Upper lobe of right lung (tissue), 1 donor: ENCODE measurements at places on chromosomes 11 and 22. TPM values are rescaled to one million over a fixed set of nuclear protein-coding genes. Genes with fewer than 3 reads are reported as not detected.
A peak's percentile ranks its signal among the peaks of the same experiment; 100 is the strongest.

DNA sequence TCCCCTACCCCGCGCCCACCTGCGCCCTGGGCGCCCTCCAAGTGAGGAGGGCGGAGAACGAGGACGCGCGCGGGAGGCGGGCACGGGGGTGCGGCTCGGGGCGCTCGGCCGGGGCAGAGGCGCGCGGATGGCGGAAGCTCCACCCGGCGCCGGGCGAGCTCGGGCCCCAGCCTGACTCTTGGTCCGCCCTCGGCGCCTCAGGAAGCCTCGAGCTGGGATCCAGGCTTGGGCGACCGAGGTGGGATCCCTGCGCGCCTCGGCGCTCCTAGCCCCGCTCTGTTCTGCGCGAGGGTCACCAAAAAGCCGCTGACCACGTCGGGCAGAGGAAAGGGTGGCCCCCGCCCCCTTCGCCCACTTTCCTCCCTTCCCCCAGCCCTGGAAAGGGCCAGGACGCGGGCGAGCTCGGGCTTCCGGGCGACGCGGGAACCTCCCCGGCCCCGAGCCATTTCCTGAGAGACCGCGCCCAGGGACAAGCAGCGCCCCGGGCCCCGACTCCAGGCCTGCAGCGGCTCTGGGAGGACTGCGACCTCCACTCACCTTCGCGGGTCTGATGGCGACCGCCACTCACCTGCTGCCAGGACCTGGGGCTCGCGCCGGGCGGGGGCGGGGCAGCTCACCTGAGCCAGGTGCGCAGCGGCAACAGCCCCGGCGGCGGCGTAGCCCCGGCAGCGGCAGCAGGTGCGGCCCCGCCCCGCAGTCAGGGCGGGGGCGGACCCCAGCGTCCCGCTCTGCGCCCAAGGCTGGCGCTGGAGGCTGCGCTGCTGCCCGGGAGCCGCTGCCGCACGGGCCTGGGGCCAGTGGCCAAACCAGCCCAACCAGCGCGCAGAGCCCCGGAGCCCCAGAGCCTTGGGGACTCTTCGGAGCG, 2.2 kb upstream of the SIGIRR start:
- no peaks in the 10 kb centered on the region for H3K36me3 ChIP-seq
- H3K27me3 ChIP-seq = no peaks in the 10 kb centered on the region
- peak overlapping the region; percentile 92 for H3K27ac ChIP-seq
- peaks cover 22% of the 10 kb centered on the region for H3K4me1 ChIP-seq

DNA sequence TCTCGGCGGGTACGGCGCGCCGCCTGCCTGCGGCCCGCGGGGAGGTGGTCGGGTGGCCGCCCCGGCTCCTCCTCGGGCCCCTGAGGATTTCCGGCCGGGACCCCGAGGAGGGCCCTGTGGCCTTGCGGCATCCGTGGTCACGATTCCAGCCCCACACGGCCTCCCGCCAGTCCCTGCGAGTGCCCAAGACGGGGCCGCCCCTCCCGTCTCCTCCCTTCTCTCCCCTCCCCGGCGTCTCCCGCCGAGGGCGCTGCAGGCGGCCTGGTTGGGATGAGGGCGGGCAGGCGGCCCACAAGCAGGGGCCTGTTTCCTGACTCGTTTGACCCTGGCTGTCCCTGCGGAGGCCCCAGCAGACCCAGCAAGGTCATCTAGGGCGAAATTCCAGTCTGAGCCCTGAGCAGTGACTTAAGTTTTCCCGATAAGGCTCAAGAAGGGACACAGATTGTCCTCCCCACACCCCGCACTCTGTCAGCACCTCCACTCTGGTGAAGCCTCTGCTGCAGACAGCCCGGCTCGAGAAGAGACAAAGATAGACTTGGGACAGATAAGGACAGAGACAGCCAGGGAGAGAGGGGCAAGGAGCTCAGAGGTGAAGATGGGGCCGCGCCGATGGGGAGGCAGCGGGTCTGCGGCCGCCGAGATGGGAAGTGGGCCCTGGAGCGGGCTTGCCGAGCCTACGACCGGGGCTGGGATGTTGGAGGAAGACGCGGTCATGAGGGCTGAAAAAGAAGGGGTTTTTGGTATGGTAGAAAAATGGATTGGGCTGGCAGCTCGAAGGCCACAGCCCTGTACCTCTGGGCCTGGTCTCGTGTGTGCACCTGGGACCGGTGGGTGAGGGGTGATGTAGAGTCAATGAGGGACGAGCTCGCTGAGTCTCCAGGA, 95.0 kb downstream of the SWAP70 start:
- DNase-seq = peak; percentile 87
- H3K27ac ChIP-seq = peak overlapping the region; percentile 87
- H3K4me1 ChIP-seq = peaks cover 33% of the 10 kb centered on the region
- no peaks in the 10 kb centered on the region for H3K36me3 ChIP-seq
- H3K27me3 ChIP-seq = no peaks in the 10 kb centered on the region

DNA sequence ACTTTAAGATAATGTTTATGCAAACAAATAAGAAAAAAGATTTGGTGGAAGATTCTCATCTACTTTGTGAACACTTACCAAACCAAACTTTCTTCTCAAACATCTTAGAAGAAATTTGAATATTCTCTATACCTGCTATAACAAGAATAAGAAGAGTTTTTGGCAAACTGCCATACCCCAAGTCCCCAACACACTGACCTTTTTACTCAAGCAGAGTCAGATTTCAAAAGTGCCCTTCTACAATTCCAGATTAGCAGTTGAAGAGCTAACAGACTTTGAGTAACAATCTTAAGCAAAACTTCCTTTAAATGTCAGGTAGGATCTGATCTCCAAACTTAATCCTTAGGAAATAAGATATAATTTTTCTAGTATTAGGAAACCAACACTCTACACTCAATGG, 33.9 kb downstream of the TSG101 start:
- H3K27ac ChIP-seq = no peak overlapping the region
- H3K4me3 ChIP-seq = no peak overlapping the region
- H3K4me1 ChIP-seq = peaks cover 9% of the 10 kb centered on the region
- no peak for DNase-seq

- H3K27me3 ChIP-seq = no peaks in the 10 kb centered on the region
- no peak overlapping the region for H3K27ac ChIP-seq
- DNase-seq = no peak
- no peak overlapping the region for H3K4me3 ChIP-seq
- H3K36me3 ChIP-seq = no peaks in the 10 kb centered on the region
- peaks cover 36% of the 10 kb centered on the region for H3K4me1 ChIP-seq
Measured at GRCh38 chr11:1847926-1848639, 4.8 kb upstream of the LSP1 start.

DNA sequence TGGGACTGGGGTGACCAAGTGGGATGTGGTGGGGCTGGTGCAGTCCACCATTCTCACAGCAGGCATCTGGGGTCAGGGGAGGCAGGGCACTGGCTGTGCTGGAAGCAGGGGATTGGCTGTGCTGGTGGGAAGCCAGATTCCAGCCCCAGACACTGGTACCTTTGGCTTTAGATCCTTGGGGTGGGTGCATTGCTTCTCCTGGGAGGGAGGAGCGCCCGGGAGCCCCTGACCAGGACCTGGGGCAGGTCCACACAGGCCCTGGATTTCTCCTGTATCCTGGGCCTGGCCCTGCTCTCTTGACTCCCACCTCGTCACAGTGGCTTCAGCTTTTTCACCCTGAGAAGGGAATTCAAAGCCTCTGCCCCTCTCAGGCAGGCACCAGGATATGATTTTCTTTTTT, 38.5 kb downstream of the ST3GAL4 start:
- DNase-seq = peak; percentile 37
- H3K27me3 ChIP-seq = no peaks in the 10 kb centered on the region
- H3K36me3 ChIP-seq = no peaks in the 10 kb centered on the region
- H3K4me3 ChIP-seq = no peak overlapping the region
- H3K27ac ChIP-seq = no peak overlapping the region

DNA sequence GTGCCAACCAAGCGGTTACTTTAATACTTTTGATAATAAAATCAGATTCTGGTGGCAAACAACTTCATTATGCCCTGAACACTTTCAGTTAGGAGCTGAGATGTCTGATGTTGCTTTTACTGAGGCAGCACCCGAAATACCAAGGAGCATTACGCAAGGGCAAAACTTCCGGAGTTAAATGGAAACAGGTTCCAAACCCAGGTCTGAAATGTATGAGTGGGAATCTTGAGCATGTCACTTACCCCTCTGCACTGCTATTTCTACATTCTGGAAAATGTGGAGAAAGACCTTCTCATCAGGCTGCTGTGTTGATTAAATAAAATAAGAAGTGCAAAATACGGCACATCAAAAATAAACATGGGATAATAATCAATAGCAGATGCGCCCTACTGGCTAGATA, 315.1 kb downstream of the LARGE1 start:
- no peaks in the 10 kb centered on the region for H3K4me1 ChIP-seq
- H3K36me3 ChIP-seq = no peaks in the 10 kb centered on the region
- no peaks in the 10 kb centered on the region for H3K27me3 ChIP-seq

GRCh38 chr11:106061249-106061784, 15.8 kb downstream of the KBTBD3 start:
- H3K4me1 ChIP-seq = no peaks in the 10 kb centered on the region
- no peaks in the 10 kb centered on the region for H3K36me3 ChIP-seq
- no peak for DNase-seq
- H3K4me3 ChIP-seq = no peak overlapping the region
- H3K27me3 ChIP-seq = no peaks in the 10 kb centered on the region

DNA sequence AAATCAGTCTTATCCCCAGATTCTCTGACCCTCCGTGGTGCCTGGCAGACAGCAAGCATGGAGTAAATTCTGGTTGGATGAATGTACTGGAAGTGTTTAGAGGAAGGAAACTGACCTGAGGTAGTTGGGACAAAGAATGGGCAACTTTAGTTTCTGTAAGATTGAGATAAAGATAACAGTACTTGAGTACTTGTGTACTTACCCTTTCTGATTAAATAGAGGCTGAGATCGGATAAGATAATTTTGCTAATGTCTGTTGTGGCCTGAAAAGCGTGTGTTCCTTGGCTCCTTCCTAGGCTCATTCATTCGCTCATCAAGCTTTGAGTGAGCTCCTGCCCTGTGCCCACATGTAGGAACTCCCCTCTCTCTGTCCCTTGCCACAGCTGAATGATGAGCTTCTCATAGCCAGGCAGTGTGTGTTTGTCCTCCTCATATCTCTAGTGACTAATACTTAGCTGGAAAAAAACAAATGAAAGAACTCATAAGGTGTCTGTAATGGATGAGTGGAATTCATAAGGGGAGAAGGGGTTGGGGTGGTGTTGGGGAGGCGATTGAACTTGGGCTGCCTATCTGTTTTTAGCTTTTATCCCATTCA, 118.1 kb downstream of the DBX1 start:
- no peak for DNase-seq
- no peak overlapping the region for H3K4me3 ChIP-seq
- H3K27me3 ChIP-seq = no peaks in the 10 kb centered on the region
- no peaks in the 10 kb centered on the region for H3K36me3 ChIP-seq
- no peak overlapping the region for H3K27ac ChIP-seq

GRCh38 chr11:62652161-62653006, 718 bp downstream of the INTS5 start:
- H3K27me3 ChIP-seq = no peaks in the 10 kb centered on the region
- no peak for DNase-seq
- peaks cover 11% of the 10 kb centered on the region for H3K4me1 ChIP-seq
- peaks cover 18% of the 10 kb centered on the region for H3K36me3 ChIP-seq

The OSBP gene
- 39.9 TPM for total RNA-seq

The JHY gene
- total RNA-seq = 8.9 TPM

The DAGLA gene
- 6.0 TPM for total RNA-seq

The SNX32 gene
- not detected for total RNA-seq

The RBFOX2 gene
- total RNA-seq = 64.1 TPM

The SLC25A45 gene
- total RNA-seq = 11.5 TPM
